Spinal cord (tissue), 10 donors: ENCODE measurements at places on chromosomes 11 and 22. TPM values are rescaled to one million over a fixed set of nuclear protein-coding genes. Genes with fewer than 3 reads are reported as not detected.

DNA sequence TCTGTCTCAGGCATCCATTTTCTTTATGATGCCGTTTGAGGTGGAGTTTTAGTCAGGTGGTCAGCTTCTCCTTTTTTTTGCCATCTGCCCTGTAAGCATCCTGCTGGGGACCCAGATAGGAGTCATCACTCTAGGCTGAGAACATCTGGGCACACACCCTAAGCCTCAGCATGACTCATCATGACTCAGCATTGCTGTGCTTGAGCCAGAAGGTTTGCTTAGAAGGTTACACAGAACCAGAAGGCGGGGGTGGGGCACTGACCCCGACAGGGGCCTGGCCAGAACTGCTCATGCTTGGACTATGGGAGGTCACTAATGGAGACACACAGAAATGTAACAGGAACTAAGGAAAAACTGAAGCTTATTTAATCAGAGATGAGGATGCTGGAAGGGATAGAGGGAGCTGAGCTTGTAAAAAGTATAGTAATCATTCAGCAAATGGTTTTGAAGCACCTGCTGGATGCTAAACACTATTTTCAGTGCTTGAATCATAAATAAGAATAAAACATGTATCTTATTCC, 10.9 kb upstream of the HBE1 start:
- DNase-seq, result no peak

Gene MCM5
- 28.2 TPM for total RNA-seq

DNA sequence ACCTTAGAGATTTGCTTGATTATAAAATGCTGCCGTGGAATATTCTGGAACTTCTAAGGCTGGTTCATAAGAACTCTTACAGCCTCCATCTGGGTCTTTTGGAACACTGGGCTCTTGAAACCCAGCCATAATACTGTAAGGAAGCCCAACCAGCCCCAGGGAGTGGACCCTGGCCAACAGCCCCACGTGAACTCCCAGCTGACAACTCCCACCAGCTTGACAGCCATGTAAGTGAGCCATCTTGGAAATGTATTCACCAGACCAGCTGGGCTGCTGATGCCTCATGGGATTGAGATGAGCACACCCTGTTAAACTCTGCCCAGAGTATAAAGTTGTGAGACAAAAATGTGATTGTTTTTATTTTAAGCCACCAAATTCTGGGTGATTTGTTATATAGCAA, 378.7 kb upstream of the RAG2 start:
- no peak for DNase-seq

DNA sequence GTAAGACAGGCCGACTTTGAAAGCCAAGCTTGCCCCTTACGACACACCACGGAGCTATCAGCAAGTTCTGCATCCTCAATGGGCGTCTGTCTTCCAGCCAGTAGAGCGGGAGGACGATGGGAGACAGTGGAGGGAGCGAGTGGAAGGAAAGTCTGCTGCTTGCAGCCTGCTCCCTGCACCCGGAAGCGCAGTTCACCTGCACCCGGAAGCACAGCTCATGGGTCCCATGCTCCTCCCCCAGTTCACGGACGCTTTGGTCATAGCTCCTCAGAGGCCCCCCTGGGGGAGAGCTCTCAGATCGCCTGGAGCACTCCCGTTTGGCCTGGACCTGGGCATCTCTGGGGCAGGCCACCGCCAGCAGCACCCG, 51.3 kb downstream of the FBLN1 start:
- DNase-seq, result no peak

- no peak for DNase-seq
Measured at GRCh38 chr11:27653990-27654758, 46.1 kb downstream of the BDNF start.

Gene FGF3
- total RNA-seq, result not detected

DNA sequence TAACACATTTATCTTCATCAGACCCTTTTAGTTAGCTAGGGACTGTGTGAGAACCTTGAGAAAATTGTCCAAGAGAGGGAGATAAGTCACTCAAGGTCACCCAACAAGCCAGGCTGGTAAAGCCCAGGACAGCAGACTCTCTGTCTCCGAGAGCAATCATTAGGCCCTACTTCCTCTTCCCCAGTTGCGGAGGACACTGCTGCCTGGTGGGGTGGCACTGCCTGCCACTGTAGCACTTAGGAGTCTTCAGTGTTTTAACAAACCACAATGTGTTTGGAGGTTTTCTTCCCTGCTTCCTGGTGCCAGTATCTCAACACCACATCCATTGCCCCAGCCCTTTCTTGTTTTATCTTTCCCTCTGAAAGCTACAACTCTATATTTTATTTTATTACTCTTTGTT, 132.1 kb upstream of the LDLRAD3 start:
- no peak for DNase-seq

Gene SNX32
- 3.3 TPM for total RNA-seq

- DNase-seq, result no peak
Measured at GRCh38 chr11:58659910-58660570, 37.6 kb downstream of the CNTF start.

Gene GAS2
- total RNA-seq, result 32.2 TPM

DNA sequence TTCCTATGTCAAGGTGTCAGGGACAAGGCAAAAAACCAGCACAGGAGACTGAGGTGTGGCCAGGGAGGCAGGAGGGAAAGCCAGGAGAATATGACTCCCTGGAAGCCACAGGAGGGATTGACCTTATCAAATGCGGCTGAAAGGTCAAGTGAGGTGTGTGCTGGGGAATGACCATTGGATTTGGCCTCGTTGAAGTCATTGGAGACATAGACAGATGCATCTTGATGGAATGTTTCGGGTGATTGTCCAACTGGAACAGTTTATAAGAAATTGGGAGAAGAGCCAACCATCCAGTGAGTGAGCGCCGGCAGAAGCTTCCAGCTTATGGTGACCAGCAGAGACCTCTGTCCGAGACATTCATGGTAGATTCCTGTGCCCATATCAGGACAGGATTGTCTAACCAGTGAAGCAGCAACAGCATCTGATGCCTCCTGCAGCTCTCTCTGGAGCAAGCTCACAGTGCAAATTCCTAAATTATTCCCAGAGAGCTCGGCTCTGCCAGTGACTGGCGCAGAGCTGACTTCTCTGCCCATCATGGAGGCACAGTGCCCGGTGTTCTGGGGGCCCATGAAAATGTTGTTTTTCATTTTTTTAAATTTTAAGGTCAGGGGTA, 95.4 kb downstream of the MYO18B start:
- no peak for DNase-seq

GRCh38 chr22:48795664-48796063, 1032.0 kb downstream of the BRD1 start:
- DNase-seq, result no peak

Gene DNHD1
- 11.4 TPM for total RNA-seq

Gene ELMOD1
- total RNA-seq, result 102 TPM

DNA sequence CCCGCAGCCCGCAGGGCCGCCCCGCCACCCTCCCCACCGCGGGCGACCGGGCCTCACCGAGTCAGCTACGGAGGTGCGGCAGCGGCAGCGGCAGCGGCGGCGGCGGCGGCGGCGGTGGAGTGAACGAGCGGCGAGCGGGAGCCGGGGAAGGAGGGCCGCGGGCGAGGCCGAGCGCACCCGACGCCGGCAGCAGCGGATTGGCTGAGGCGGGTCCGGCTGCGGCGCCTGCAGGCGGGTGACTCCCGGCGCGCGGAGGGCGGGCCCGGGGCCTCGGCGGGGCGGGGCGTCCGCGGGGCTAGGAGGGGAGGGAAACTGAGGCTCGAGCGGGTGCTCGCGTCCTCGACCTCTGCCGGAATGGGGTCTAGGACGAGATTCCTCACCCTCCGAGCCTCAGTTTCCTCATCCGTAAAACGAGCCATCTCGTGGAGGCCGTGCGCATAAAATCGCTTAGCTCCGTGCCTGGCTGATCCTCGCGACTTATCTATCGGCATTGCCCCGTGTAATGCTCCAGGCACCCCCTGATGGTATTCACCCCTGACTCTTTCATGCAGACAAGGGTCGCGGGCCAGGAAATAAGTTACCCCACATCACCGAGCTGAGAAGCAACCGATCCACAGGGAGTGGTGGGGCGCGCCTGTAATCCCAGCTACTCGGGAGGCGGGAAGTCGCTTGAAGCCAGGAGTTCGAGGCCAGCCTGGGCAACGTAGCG, at the start of gene CPT1A:
TSS of gene CPT1A (minus strand) at position 199 of the 709 bp plus-strand sequence. CDS start 26,442 bp downstream, outside the sequence.
- peak; percentile 68 for DNase-seq
